ENCODE measurements at places on chromosomes 11 and 22. TPM values are rescaled to one million over a fixed set of nuclear protein-coding genes. Genes with fewer than 3 reads are reported as not detected.
A peak's percentile ranks its signal among the peaks of the same experiment; 100 is the strongest.

The OR52I1 gene
- not detected for total RNA-seq

The LRRN4CL gene
- total RNA-seq = 2.1 TPM

The KCNK4 gene
- total RNA-seq = not detected

The TMEM191B gene
- 3.5 TPM for total RNA-seq

The ART5 gene
- 0.49 TPM for total RNA-seq

- H3K27ac ChIP-seq = peak overlapping the region; percentile 58
- H3K4me1 ChIP-seq = peaks cover 22% of the 10 kb centered on the region
- no peaks in the 10 kb centered on the region for H3K27me3 ChIP-seq
- peaks cover 11% of the 10 kb centered on the region for H3K36me3 ChIP-seq
- no peak for DNase-seq
- no peak overlapping the region for H3K4me3 ChIP-seq
Measured at GRCh38 chr22:40463683-40464082, 93.3 kb downstream of the SGSM3 start.

DNA sequence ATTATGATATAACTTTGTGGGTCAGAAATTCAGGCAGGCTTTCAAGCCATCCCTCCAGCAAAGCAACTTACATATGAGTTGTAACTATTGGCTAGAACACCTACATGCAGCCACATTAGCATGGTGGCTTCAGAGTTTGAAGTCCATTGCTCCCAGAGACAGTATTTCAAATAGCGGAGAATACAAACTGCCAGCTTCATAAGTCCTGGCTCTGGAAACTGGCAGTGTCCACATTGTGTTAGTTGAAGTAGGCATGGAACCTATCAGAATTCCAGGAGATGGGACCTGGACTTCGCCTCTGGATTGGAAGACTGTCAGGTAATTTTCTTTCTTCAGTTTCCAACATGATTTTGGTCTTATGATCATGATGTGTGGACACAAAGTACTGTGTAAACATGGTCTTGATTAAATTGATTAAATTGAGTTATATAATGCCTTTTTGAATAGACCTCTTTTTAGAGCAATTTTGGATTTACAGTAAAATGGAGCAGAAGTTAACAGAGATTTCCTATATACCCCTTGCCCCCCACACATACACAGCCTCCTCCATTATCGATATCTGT, 209.9 kb upstream of the NAV2 start:
- H3K27ac ChIP-seq = no peak overlapping the region
- no peak for DNase-seq
- H3K4me3 ChIP-seq = no peak overlapping the region
- H3K36me3 ChIP-seq = no peaks in the 10 kb centered on the region
- no peaks in the 10 kb centered on the region for H3K27me3 ChIP-seq
- H3K4me1 ChIP-seq = no peaks in the 10 kb centered on the region

DNA sequence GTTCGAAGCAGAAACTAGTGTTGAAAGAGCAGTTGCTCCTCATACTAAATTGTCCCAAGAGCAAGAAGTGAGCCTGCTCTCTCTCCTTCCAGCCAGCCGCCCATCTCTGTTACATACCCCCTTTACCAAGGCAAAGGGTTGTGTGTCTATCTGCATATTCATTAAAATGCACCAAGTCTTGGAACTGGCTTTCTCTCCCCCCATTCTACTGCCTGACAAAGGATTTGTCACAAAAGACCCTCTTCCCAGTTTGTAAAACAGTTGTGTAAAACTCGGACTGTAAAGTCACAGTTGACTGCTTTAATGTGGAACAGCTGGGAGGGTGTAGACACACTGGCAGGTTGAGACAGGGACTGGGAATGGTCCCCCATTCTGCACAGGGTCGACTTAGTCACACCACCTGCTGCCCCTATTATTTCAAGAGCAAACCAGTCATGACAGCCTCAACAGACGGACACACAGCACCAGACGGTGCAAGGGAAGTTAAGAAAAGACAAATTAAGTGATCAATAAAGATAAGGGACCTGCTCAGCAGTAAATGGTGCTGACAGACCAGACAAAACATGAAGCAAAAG, 60.0 kb upstream of the HTATIP2 start:
- no peak overlapping the region for H3K27ac ChIP-seq
- no peaks in the 10 kb centered on the region for H3K36me3 ChIP-seq
- no peak overlapping the region for H3K4me3 ChIP-seq
- no peak for DNase-seq
- no peaks in the 10 kb centered on the region for H3K27me3 ChIP-seq

- no peak within 1 kb of the TSS for H3K4me3 ChIP-seq
- DNase-seq = peak; percentile 91
- no peaks in the 10 kb centered on the region for H3K36me3 ChIP-seq
- peaks cover 23% of the 10 kb centered on the region for H3K4me1 ChIP-seq
- no peak within 1 kb of the TSS for H3K27ac ChIP-seq
- peaks cover 21% of the 10 kb centered on the region for H3K27me3 ChIP-seq
Measured at GRCh38 chr11:107590460-107591377, at the start of gene ELMOD1. ELMOD1 (plus strand) TSS chr11:107591147; CDS start chr11:107618190, 27,043 bp downstream.

DNA sequence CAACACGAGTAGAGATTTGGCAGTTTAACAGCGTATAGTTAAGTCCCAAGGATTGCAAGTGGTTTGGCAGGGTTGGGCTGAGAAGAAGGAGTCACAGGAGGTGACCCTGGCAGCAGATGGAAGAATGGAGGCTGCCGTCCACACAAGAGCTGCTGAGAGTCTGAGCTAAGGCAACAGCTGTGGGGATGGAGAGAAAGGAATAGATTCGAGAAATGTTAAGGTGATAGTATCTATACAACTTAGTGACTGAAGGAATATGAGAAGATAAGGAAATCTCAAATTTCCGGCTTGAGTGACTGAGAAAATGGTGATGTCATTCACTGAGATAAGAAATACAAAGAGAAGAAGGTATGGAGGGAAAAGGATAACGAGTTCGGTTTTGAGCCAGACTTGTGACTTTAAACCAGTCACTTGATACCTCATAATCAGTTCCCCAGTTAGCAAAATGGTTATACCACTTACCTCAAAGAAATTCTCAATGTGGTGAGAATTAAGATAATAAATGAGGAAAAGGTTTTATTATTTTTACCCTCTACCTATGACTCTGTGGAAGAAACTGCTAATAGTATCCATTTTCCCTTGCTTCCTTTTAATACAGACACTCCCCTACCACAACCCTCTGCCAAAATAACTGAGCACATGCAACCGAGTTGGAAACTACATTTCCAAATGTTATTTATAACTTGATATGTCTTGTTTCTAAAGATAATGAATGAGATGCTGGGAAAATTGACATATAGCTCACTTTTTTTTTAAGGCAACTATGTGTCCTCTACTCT, 30.7 kb downstream of the FAM168A start:
- DNase-seq = no peak
- no peaks in the 10 kb centered on the region for H3K36me3 ChIP-seq
- H3K27me3 ChIP-seq = no peaks in the 10 kb centered on the region
- H3K4me3 ChIP-seq = no peak overlapping the region

- H3K27me3 ChIP-seq = no peaks in the 10 kb centered on the region
- no peak overlapping the region for H3K4me3 ChIP-seq
- H3K36me3 ChIP-seq = no peaks in the 10 kb centered on the region
Measured at GRCh38 chr22:32457031-32457430, 7.2 kb downstream of the BPIFC start.

DNA sequence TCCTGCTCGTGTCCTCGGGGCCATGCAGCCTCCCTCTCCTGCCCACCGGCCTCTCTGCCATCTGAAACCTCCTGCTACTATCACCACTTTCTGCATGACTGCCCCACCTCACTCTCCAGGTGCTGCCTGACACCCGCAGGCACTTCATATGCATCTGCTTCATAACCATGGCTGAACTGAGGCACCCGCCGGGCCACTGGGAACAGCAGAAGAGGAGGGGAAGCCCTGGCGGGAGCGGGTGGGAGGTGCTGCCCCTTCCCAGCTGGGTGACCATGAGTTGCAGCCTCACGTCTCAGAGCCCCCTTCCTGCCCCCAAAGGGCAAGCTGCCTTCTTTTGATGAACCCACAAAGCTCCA, 21.7 kb upstream of the PICK1 start:
- peaks cover 23% of the 10 kb centered on the region for H3K4me1 ChIP-seq
- no peak overlapping the region for H3K4me3 ChIP-seq
- no peaks in the 10 kb centered on the region for H3K27me3 ChIP-seq
- no peak overlapping the region for H3K27ac ChIP-seq
- no peak for DNase-seq

DNA sequence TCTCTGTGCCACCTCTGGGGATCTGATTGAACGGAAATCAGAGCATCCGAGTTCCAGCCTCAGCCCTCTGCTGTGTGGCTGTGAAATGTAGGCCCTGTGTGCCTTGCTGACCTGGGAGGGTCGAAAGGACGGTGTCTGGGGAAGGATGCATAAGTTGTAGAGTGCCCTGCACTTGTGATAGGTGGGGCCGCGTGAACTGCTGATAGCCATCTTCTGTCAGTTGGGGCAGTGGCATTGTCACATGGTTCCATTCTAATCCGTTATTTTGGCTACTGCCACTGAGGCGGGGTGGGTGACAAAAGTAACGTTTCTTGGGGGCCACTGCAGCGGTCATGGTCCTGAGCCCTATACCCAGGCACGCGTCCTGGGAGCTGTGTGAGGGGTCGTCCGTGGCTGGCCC, 63.4 kb downstream of the LRP5 start:
- no peak overlapping the region for H3K27ac ChIP-seq
- H3K27me3 ChIP-seq = no peaks in the 10 kb centered on the region
- H3K36me3 ChIP-seq = no peaks in the 10 kb centered on the region
- DNase-seq = no peak

GRCh38 chr11:65089621-65090020, 5.6 kb downstream of the ZFPL1 start:
- H3K27ac ChIP-seq = no peak overlapping the region
- H3K36me3 ChIP-seq = peaks cover 40% of the 10 kb centered on the region
- DNase-seq = no peak
- H3K4me1 ChIP-seq = peaks cover 8% of the 10 kb centered on the region
- no peak overlapping the region for H3K4me3 ChIP-seq

DNA sequence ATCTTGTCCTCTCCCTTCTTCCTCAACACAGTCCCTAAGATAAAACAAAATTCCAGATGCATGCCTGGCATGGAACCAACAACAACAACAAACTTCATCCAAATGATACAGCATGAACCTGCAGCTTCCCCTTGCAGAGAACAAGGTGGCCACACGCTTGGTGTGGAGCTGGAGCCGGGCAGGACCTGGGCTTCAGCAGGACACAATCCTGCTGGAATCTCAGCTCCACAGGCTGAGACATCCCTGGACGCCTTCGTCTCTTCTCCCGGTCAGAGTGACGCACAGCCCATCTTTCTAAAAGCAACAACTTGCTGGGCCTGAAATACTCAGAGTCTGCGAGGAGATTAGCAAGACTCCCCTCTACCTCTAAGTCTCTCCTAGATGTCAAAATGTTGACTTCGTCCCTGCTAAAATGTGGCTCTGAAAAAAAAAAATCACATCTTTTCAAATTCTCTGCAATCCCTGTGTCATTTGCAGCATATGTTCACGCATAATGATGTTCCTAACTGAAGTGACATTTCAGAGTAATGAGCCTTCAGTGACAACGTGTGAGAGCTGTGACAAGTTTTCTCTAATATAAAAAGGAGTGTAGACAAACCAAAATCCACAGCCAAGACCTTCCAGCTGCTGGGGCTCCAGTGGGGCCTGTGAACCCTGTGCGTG, 1232.3 kb downstream of the TBC1D22A start:
- no peaks in the 10 kb centered on the region for H3K27me3 ChIP-seq
- H3K36me3 ChIP-seq = no peaks in the 10 kb centered on the region
- H3K27ac ChIP-seq = no peak overlapping the region

DNA sequence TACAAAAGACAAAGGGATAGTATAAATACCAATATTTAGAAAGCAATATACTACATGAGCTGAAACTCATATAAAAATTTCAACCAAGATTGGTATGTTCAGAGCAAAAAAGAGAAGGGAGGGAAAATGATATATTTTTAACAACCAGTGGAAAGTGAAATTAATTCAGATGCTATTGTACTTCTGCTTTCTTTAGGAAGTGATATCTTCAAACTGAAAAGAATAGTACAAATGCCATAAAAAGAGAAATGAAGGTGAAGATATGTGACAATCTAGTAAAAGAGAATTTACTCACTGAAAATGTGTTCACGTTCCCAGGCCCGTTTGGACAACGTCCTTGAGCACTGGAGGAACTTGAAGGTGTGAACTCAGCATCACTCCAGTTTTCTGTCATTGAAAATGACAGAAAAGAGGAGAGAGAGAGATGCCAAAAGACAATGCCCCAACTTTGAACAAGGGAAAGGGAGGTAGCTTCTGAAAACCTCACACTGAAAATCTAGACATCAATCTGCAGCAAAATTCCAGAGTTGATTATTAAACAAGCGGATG, 47.5 kb downstream of the SC5D start:
- H3K4me1 ChIP-seq = no peaks in the 10 kb centered on the region
- no peaks in the 10 kb centered on the region for H3K27me3 ChIP-seq

- DNase-seq = no peak
- no peaks in the 10 kb centered on the region for H3K36me3 ChIP-seq
- H3K4me1 ChIP-seq = no peaks in the 10 kb centered on the region
- no peak overlapping the region for H3K27ac ChIP-seq
Measured at GRCh38 chr11:19474954-19475721, 234.4 kb upstream of the E2F8 start.

GRCh38 chr22:28473258-28473657, 206.4 kb downstream of the TTC28 start:
- H3K27ac ChIP-seq = no peak overlapping the region
- H3K36me3 ChIP-seq = no peaks in the 10 kb centered on the region
- H3K4me3 ChIP-seq = no peak overlapping the region
